ENCODE measurements at places on chromosomes 7 and 10.

GRCh38 chr7:11648101-11648500 is 183.9 kb downstream of the THSD7A start:
- no peak for DNase-seq

GRCh38 chr10:119494236-119495020 is 48.1 kb downstream of the RGS10 start:
- DNase-seq, result no peak

DNA sequence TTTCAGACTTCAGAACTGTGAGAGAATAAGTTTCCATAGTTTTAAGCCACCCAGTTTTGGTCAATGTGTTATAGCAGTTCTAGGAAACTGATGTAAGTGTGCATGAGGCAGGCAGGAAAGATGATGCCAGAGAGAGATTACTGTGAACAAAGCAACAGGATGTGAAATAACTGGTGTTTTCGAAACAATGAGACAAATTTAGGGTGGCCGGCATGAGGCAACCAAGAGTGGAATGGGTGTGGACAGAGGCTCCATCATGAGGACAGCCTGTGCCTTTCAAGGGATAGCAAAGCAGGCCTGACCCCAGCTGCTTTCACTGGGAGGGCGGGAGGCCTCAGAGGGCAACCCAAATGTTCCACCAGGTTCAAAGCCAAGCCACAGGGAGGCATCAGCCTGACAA is 67.3 kb upstream of the UCN3 start:
- no peak for DNase-seq

DNA sequence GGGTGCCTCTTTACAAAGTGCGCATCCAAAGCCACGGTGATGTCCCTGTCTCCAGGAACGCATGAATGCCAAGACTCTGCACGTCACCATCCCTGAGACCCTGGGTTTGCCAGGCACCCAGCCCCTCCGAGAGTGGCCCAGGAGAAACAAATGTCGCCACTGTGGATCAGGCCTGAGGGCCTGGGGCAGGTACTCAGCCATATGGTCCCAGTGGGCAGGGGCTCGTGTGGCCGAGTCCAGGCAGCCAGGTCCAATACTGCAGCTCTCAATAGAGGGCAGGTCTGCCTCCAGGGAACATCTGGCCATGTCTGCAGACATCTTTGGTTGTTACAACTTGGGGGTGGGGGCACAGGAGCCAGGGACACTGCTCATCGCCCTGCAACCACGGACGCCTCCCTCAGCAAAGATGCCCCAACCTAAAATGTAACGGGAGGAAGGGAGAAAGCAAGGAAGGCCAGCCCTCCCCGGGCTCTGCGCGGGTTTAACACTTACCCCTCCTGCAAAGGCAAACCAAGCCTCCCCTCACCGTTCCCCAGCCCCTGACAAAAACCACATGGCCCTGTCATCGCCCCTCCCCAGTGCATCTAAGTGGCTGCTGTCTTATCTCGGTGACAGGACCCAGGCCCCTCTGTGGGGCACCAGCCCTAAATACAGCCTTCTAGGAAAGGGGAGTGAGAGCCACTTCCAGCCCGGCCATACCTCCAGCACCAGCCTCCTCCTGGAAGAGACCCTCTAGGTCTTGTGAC is 10.3 kb upstream of the PAPOLB start:
- DNase-seq, result no peak

DNA sequence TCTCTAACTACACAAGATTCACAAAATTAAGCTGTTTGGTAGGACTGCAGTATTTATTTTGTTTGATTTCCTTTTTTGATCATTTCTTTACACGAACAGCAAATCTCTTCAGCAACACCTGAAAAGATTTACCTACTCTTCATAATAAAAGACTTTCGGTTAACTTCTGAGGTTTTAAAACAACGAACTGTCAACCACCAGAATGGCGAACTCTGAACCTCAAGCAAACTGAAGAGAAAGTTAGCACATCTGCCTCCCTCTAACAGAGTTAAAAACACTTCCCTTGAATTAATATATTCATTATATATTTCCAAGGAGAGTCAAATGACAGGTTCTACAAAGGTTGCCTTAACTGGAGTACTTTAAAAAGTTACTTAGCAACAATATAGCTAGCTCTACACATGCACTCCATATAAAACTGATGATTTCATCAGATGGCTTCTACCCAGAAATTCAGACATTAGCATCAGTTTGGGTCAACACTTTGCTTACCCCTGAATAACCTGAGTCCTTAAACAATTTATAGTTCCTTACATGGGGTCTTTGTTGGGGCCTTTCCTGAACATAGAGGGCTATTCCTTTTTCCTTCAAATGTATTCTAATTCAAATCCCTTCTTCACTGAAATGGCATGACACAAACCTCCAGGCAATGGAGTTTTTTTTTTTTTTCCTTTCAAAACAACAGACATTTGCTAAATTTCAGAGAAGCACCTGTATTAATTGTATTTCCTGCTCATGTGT is 118.3 kb downstream of the SEM1 start:
- DNase-seq, result no peak

GRCh38 chr7:20343941-20344340 is 13.2 kb downstream of the ITGB8 start:
- no peak for DNase-seq

DNA sequence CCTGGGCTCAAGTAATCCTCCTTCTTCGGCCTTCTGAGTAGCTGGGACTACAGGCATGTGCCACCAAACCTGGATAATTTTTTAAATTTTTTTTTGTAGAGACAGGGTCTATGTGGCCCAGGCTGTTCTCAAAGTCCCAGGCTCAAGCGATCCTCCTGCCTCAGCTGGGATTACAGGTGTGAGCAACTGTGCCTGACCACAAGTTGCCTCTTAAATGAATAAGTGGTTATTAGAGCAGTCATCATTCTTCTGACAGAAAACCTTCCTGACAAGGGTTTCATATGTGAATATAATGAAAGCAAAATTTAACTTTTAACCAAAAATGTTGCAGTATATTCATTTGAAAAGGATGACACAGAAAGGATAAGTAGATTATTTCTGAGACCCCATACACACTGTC is 532.5 kb downstream of the GRM8 start:
- no peak for DNase-seq

- DNase-seq, result no peak
Observed at GRCh38 chr10:48477141-48477540, 127.7 kb downstream of the ARHGAP22 start.

GRCh38 chr7:146285418-146285817 is 168.8 kb downstream of the CNTNAP2 start:
- no peak for DNase-seq

- DNase-seq, result no peak
Observed at GRCh38 chr10:52678611-52679010, 94.0 kb downstream of the MBL2 start.

GRCh38 chr7:90595342-90595800 is 750 bp upstream of the CDK14 start:
- no peak for DNase-seq

GRCh38 chr7:129069021-129069420 is 14.1 kb upstream of the TNPO3 start:
- DNase-seq, result no peak

- DNase-seq, result no peak
Observed at GRCh38 chr7:12949060-12949931, 261.9 kb downstream of the ARL4A start.

- DNase-seq, result no peak
Observed at GRCh38 chr10:67225226-67225625, 299.4 kb downstream of the LRRTM3 start.

- DNase-seq, result no peak
Observed at GRCh38 chr7:495326-495725, 24.3 kb downstream of the PDGFA start.

GRCh38 chr7:745431-746154 is 18.5 kb upstream of the PRKAR1B start:
- no peak for DNase-seq

GRCh38 chr10:119303886-119304285 is 96.5 kb downstream of the GRK5 start:
- no peak for DNase-seq

DNA sequence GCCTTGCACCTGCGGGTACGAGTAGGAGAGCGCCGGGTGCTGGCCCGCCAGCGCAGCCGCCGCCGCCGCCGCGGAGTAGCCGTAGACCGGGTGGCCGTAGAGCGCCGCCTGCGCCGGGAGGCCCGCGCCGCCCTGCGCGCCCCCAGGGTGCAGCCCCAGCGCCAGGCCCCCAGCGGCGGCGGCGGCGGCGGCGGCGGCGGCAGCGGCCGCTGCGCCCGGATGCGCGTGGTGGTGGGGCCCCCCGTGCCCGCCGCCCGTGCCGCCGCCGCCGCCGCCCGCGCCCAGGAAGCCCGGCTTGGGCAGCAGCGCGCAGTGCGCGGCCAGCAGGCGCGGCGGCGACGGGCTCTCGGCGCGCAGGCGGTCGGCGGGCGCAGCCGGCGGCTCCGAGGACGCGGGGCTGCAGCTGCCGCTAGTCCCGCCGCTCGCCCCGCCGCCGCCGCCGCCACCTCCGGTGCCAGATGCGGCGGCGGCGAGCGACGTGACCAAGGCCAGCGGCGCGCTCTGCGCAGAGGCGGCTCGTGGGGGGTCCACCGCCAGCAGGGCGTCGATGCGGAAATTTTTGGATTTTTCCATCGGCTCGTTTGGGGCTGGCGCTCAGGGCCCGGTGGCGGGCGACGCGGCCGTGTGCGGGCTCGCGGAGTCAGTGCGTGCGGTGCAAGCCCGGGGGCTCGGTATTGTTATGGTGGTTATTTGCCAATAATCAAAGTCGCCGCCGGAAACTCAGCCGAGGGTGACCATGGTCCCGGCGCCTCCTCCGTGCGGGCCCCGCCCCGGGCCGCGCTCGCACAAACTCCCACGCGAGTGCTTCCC is 480 bp downstream of the MNX1 start:
- DNase-seq, result no peak

DNA sequence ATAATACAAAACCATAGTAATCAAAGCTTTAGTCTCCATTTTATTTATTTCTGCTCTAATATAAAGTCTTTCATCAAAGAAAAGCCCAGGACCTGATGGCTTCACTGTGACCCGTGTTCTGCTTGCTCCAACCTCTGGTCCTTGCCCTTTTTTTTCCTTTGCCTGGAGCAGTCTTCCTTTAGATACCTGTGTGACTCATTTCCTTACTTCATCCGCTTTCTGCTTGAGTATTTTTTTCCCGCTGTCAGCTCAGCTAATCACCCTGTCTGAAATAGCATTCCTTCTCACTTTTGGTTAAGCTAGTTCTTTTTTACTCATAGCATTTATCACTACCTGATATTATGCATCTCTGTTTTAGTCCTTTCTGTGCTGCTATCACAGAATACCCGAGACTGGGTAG is 194.8 kb downstream of the ABCA13 start:
- no peak for DNase-seq

DNA sequence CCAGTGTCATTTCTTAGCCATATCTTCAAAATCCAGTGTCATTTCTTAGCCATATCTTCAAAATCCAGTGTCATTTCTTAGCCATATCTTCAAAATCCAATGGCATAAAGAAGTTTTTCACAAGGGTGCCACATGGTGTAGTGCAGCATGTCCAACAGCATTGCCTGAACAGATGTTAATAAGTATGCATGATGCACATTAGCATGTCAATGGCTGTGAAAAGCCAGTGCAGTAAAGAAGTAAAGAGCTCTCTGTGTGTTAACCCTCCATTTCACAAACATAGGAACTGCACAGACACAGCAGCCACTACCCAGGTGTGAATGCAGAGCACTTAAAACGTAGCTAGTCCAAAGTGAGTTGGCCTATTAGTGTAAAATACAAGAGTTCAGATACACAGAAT is 89.8 kb downstream of the GNAI1 start:
- DNase-seq, result no peak

DNA sequence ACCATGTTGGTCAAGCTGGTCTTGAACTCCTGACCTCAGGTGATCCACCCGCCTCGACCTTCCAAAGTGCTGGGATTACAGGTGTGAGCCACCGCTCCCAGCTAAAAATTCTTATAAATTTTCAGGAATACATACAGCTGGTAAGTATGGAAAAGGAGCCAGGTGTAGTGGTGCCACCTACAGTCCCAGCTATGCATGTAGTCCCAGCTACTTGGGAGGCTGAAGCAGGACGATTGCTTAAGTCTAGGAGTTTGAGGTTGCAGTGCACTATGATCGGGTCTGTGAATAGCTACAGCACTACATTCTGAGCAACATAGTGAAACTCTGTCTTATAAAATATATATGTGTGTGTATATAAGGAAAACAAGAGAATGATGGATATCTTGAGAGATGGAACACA is 19.0 kb downstream of the LDB1 start:
- no peak for DNase-seq

Data from stimulated activated CD4-positive, alpha-beta T cell treated with anti-CD3 and anti-CD28 coated beads, Interleukin-15, amount 100 ng/mL, for 48 hours (primary cell).